ENCODE measurements at places on chromosomes 11 and 22. TPM values are rescaled to one million over a fixed set of nuclear protein-coding genes. Genes with fewer than 3 reads are reported as not detected.

GRCh38 chr11:73520353-73521061 is 77.4 kb downstream of the FAM168A start:
- H3K4me3 ChIP-seq, result peak overlapping the region; percentile 35
- peaks cover 6% of the 10 kb centered on the region for H3K36me3 ChIP-seq
- H3K27ac ChIP-seq, result peak overlapping the region; percentile 65
- no peaks in the 10 kb centered on the region for H3K27me3 ChIP-seq
- no peak for DNase-seq
- H3K4me1 ChIP-seq, result peaks cover 27% of the 10 kb centered on the region

GRCh38 chr11:28476049-28476448 is 367.9 kb downstream of the METTL15 start:
- H3K4me1 ChIP-seq, result no peaks in the 10 kb centered on the region
- no peak overlapping the region for H3K27ac ChIP-seq
- no peaks in the 10 kb centered on the region for H3K36me3 ChIP-seq
- no peak overlapping the region for H3K4me3 ChIP-seq

GRK3 gene
- total RNA-seq, result 36.6 TPM

SEPTIN3 gene
- 0.37 TPM for total RNA-seq

GRCh38 chr11:22536071-22536470 is 89.6 kb downstream of the FANCF start:
- DNase-seq, result no peak
- no peaks in the 10 kb centered on the region for H3K36me3 ChIP-seq
- H3K4me1 ChIP-seq, result no peaks in the 10 kb centered on the region

DNA sequence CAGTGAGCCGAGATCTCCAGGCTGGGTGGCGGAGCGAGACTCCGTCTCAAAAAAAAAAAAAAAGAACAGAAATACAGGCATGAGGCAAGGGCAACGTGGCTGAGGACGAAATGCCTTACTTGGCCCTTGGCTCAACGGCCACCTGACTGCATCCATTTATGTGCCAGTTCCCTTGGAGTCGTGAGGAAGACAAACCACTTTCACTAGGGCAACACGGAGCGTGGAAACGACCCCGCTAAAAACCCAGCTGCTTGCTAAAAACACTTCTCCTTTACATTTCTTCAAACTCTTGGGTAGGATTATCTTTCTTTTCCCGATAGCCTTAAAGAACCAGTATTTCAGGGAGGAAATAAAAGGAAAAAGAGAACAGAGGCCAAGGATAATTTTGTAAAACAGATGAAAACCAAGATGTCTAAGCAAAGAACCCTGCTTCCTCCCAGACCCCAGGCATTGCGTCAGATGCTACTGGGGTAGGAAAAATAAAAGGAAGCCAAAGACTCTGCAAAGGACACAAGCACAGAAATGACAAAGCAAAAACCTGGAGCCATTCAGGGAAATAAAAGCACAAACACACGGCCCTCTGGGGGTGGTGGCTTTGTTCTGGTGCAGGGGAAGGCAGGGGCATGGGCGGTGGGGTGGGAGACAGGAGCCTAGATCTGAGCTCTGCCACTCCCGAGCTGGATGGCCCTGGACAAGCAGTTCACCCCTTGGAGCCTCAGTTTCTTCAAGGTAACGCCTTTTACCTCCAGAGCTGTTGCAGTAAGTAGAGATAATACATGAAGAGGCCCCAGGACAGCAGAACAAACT is 37.0 kb downstream of the PC start:
- no peaks in the 10 kb centered on the region for H3K4me1 ChIP-seq
- H3K36me3 ChIP-seq, result no peaks in the 10 kb centered on the region
- no peak overlapping the region for H3K27ac ChIP-seq
- no peak overlapping the region for H3K4me3 ChIP-seq
- DNase-seq, result no peak
- no peaks in the 10 kb centered on the region for H3K27me3 ChIP-seq

DNA sequence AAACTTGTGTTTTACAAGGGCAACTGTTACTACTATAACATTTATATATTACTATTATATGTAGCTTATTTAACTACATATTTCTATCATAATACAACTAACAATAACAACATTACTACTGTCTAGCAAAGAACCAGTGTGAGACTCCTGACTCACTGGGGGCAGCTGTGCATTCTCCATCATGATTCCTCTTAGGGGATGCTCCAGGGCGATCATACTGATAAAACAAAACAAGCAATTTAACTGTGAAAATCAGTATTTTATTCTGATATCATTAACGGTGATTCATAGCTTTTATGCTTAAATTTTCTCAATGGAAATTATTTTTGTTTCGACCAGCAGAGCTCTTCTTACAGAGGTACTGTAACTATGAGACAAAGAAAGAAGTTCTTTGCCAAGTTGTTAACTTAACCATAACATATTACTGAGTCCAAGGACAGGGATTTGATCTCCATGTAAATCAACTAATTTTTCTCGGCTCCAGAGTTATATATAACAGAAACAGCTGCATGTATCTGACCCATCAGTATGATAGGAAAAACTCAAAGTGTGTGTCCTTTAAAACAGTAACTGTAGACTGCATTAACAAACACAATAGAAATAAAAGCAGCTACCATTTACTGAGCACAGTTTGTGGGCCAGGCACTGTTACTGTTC is 24.8 kb upstream of the FNBP4 start:
- H3K36me3 ChIP-seq, result peaks cover 42% of the 10 kb centered on the region
- H3K4me1 ChIP-seq, result peaks cover 6% of the 10 kb centered on the region
- no peak overlapping the region for H3K27ac ChIP-seq
- H3K27me3 ChIP-seq, result no peaks in the 10 kb centered on the region

DNA sequence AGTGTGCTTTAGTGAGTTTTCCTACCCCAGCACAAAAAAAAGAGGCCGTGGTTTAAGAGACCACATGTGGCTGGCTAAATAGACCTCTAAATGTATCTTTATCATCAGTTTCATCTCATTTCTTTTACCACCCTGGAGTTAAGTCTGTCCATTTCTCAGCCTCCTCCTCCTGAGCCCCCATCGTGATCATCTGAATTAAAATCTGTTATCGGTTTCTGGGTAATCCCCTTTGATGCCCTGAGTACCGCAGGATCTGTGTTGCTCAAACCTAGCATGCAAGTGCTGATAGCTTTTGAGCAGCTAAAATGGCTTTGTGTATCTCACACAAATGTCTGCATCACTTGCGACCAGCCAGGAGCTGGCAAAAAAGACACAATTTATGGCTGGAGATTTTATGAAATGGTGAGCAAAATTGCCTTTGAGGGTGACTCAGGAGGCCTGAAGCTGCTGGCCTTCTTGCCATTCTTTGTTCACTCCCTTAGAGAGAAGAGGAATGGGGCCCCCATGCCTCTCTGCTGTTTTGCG is 236.5 kb downstream of the NTM start:
- DNase-seq, result no peak
- no peak overlapping the region for H3K4me3 ChIP-seq
- H3K27ac ChIP-seq, result no peak overlapping the region
- H3K27me3 ChIP-seq, result no peaks in the 10 kb centered on the region

- H3K27ac ChIP-seq, result no peak overlapping the region
- peak overlapping the region; percentile 79 for H3K4me3 ChIP-seq
- H3K27me3 ChIP-seq, result peaks cover 25% of the 10 kb centered on the region
- H3K4me1 ChIP-seq, result peaks cover 7% of the 10 kb centered on the region
- DNase-seq, result no peak
Observed at GRCh38 chr11:46296528-46297448, 19.3 kb downstream of the CREB3L1 start.

Measured in activated CD8-positive, alpha-beta T cell treated with anti-CD3 and anti-CD28 coated beads, Interleukin-2, amount 10 ng/mL, durations not matched to agents 7 days and 5 days (primary cell).